Fibroblast of pulmonary artery (primary cell): ENCODE measurements at places on chromosomes 5 and 9.
A peak's percentile ranks its signal among the peaks of the same experiment; 100 is the strongest.

DNA sequence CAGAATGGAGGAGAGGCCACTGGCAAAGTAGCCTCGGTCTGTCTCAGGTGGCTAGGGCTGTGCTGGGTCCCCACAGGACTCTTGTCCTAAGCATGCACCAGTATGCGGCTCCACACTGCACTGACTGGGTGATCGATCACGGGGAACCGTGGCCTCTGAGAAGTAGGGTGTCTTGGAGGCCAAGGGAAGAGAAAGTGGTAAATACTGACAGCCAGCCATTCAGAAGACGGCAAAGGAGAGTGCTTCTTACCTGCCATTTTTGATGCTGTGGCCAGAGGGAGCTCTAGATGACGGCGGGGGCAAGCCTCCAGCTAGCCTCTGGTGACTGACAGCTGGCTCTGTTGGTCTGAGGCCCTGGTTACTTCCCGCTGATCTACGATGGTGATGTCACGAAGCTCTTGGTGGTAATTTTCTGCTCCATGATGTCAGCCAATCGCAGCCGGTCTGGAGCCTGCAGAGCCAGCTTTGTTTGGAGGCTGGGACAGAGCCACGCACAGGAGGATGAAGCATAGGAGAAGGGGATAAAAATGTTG, 40.4 kb upstream of the GADD45G start:
- DNase-seq = peak; percentile 12

GRCh38 chr5:61991866-61992265, 314.1 kb upstream of the KIF2A start:
- DNase-seq = no peak

DNA sequence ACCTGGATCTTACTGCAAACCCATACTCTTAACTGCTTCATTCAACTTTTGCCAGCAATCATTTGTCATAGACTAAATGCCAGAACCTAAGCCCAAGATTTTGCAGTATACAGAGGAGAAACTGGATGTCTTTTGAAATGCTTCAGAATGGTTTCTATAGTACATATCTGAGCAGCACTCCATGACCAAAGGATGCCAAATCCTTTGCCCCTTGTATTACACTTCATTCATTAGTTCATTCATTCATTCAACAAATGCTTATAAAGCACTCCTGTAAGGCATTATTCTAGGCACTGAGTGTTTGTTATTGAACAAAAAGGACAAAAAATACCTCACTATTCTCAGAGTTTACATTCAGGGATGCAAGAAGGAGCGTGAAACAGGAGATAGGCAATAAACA, 119.9 kb downstream of the SLC1A3 start:
- DNase-seq = no peak

GRCh38 chr5:177320879-177321278, 9.2 kb upstream of the MXD3 start:
- DNase-seq = no peak

- no peak for DNase-seq
Measured at GRCh38 chr5:124480022-124480421, 266.4 kb downstream of the ZNF608 start.

DNA sequence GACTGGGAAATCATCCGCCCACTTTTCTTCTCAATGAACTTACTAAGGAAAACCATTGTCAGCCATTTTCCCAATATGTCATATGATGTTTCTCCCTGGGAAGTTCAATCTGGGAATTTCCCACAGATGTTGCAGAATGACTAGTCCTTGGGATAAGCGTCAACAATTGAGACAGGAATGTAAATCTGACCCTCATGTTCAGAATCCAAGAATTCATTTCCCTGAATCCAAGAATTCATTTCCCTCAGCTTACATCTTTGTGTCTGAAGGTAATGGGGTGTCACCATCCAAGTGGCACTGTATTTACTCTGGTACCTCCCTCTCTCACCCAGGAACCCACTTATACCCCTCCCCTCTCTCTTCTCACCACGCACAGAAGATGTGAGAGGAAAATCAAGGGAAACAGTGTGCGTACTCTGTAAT, 7.4 kb downstream of the KLF9 start:
- peak; percentile 98 for DNase-seq

- DNase-seq = no peak
Measured at GRCh38 chr5:137838976-137839375, 28.7 kb upstream of the MYOT start.

GRCh38 chr9:124263800-124264426, 6.2 kb downstream of the NEK6 start:
- DNase-seq = no peak

- DNase-seq = no peak
Measured at GRCh38 chr9:69443178-69443577, 118.2 kb downstream of the ENTREP1 start.

DNA sequence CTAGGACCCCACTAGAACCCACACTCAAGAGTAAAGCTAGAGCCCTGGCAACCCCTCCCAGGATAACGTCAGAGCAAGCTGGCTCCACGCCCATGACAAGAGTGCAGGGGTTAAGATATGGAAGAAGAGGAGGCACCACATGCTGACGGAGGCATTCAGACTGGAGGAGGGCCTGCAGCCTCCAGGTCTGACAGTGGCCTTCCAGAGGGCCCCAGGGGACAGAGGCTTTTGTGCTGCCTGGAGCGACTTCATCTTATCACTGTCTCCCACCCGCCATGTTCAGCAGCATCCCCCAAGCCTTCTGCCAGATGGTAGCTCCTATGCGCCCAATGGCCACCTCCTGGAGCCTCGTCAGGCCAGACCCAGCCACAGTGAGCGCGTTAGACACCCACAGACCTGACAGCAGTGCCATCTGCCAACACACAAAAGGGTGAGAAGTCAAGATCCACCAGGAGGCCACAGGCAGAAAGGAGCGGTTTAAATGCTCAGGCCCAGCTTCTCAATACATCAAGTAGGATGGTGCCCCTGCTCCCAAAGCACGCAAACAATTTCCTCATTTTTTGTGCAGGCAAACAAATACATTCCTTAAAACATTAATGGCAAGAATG, 65.8 kb downstream of the C5orf15 start:
- DNase-seq = no peak
